ENCODE measurements at places on chromosomes 6 and 20. TPM values are rescaled to one million over a fixed set of nuclear protein-coding genes. Genes with fewer than 3 reads are reported as not detected.

DNA sequence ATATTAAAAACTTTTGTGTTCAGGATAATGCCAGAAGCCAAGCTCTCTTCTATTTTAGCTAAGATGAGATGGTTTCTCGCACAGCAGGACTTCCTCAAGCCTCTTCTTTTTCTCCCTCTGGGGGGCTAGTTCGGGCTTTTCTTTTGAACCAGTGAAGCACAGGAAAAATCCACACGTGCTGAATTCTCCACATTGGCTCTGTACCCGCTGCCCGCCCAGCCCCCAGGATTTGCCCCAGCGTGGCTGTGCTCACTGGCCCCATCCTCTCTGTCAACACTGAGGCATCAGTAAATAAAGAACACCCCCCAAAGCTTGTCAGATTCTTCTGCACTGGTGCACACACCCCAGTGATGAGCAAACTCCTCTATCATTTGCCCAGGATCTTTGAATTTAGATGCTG is 232.8 kb downstream of the ZNF217 start:
- DNase-seq = no peak

DNA sequence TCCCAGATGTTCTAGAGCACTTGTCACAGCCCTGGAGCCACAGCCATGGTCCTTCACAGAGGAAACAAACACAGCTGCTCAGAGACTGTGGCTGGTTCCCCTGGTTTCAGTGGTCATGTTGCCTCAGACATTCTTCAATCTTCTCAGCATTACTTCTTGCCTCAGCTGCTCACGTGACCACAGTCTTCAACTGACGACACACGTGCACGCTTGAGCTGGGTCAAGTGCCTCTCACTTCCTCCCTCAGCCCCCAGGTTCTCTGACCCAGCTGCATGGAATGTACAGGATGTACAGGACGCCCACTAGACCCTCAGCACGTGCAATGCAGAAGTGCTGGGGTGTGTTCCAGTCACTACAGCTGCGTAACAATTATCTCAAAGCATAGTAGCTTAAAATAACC is 159.8 kb upstream of the GGTLC1 start:
- DNase-seq = no peak

The CD109 gene
- 16.8 TPM for total RNA-seq

DNA sequence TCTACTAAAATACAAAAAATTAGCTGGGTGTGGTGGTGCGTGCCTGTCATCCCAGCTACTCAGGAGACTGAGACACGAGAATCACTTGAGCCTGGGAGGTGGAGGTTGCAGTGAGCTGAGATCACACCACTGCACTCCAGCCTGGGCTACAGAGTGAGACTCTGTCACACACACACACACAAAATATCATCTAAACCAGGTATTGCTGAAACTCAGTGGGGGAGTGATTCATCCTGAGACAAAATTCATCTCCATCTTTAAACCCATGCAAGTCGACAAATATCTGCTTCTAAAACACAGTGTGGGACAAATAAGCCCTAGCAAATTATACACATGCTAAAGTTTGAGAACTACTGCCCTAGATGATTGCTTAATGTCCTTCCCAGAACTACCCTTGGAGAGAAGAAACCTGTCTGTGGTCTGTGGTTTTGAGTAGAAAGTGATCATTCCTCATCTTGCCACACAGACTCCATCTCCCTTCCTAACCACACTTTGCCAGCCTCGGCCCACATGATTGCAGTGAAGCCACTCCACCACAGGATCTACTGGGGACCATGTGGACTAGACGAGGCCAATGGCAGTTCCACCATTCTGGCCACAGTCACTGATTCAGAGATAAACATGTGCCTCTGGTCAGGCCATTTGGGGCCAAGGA is 130.3 kb downstream of the OPRM1 start:
- no peak for DNase-seq

All from PC-3 (cell line).